NT2/D1 (cell line): ENCODE measurements at places on chromosomes 2 and 18.

GRCh38 chr2:105179469-105180372, 61.8 kb upstream of the GPR45 start:
- DNase-seq: peak; percentile 16

DNA sequence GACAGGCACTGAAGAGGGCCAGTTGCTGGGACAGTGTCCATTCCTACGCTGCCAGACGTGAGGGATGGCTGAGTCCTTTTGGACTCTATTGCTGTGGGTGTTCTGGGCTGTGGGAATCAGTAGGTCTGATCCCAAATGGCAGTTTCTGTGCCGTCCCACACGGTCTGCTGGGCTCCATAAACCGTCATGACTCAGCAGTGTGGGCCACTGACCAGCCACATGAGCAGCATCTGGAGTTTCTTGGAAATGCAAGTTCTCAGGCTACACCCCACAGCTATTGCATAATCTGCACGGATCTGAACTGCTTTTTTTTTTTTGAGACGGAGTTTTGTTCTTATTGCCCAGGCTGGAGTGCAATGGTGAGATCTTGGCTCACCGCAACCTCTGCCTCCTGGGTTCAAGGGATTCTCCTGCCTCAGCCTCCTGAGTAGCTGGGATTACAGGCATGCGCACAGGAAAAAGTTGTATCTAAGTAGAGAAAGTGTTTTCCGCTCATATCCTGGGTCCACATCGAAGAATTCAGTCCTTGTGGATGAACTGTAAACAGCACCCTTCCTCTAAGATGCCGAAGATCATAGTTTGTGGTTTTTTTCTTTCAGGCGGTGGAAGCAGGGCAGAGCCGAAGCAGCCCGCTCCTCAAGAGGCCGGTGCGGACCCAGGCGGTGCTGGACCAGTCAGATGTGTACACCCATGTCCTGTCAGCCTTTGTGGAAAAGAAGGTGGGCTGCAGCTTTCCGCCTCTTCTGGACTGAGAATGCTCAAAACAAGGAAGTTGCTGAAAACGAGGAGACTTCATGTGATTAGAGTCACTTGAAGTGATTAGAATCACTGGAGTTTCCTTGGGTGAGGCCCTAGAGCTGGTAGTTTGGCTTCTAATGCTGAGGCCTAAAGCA, 25.5 kb downstream of the RMC1 start:
- DNase-seq: no peak

GRCh38 chr2:241857572-241858121, 1.0 kb downstream of the PDCD1 start:
- DNase-seq: no peak

GRCh38 chr2:74010087-74010541, 25.4 kb downstream of the TET3 start:
- DNase-seq: no peak

- DNase-seq: no peak
These were observed 202.4 kb downstream of the ETAA1 start for GRCh38 chr2:67599561-67599960.

DNA sequence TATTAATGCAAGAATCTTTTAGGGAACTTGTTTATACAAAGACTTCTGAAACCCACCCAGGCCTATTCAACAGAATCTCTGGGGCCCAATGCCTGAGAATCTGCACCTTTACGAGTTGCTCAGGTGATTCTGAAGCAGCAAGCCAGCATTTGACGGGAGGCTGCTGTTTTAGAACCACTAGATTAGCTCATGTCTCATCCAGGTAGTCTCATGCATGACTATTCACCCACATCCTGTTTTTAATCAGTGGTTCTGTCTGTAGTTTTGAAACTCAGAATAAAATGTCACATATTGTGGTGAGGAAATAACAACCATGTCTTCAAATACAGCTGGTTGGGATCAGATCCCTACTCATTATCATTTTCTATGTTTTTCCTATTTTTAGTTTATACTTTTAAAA, 39.5 kb downstream of the CYTIP start:
- DNase-seq: no peak

- no peak for DNase-seq
These were observed 66.2 kb downstream of the SKA1 start for GRCh38 chr18:50441016-50441415.

- DNase-seq: no peak
These were observed 14.2 kb downstream of the GREB1 start for GRCh38 chr2:11547912-11548497.

- DNase-seq: no peak
These were observed 15.4 kb upstream of the IGFBP5 start for GRCh38 chr2:216710551-216711301.

GRCh38 chr18:33751613-33752221, 173.7 kb downstream of the ASXL3 start:
- no peak for DNase-seq

GRCh38 chr18:61651145-61651879, 241.5 kb downstream of the RNF152 start:
- DNase-seq: no peak

- no peak for DNase-seq
These were observed 136.6 kb downstream of the ZAP70 start for GRCh38 chr2:97849881-97850528.

DNA sequence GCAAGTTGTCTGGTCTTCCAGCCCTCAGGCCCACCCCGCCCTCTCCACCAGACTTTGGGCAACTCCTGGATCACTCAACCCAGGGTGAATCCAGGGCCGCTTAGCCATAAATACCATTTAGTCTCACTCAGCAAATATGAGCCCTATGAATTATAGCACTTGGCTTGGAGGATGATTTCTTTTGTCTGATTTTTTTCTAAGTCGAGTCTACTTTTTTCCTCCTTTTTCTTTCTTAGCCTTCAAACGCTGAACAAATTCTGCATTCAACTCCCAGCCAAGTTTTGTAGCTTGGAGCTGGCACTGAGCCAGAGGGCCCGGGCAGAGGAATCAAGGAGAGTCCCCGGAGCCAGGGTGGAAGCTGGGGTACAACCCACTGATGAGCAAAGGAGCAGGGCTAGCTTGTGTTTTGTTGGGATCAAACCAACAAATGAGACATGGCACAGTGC, 48.7 kb downstream of the SERTAD2 start:
- no peak for DNase-seq

DNA sequence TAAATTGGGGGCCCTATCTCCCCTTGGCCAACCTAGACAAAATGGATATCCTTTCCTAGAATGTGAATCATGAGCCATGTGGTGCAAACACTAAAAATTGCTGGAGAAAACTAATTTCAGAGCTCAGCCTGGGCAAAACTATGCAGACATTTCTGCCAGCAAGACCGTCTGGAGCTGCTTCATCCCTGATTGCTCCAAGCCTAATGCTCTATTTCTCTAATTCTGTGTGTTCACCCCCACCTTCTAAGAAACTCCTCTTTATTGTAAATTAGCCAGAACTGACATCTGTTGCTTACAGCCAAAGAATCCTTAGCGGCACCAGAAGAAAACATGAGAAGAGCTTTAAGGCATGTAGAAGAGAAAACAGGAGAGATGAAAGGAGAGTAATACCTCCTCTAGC, 337.7 kb upstream of the CHAC2 start:
- DNase-seq: no peak

DNA sequence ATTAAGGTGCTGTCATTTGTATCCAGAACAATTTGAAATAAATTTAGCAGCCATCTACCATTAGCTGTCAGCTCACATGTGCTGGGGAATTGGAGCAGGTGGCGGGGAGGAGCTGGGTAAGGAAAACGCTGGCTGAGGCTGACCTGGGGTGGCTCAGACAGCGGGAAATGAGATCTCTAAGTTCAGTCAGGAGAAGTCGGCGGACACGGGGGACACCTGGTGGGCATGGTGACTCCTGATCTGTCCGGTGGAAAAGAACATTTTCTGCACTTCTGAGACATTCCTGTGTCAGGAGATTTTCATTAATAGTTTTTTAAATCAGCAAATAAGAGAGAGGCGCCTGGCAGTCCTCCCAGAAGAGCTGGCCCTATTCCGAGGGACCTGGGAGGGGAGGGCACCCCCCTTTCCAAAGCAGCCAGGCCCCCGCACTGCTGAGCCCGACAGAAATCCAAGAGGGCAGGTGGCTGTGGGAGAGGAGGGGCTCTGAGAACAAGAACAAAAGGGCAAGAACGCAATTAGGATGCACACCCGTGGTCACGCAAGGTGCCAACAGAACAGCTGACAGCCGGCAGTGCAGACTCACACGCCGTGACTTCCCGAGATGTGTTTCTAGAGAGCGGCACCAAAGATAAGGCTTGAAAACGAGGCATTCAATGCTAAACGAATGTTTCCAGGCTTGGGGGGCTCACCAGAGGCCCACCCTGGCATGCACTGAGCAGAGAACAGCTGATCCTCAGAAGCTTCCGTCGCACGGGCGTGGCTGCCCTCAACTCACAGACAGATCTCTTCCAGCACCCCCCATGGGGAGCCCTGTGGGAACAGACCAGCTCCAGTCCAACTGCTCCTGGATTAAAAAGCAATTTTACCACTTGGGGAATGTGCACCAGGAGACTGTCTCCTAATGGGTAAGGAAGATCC, 26.4 kb downstream of the SLC66A2 start:
- no peak for DNase-seq

- DNase-seq: no peak
These were observed 431.4 kb upstream of the TNP1 start for GRCh38 chr2:217291259-217291658.

GRCh38 chr2:18498531-18498930, 61.9 kb downstream of the RDH14 start:
- no peak for DNase-seq

GRCh38 chr2:173252581-173252980, 102.1 kb upstream of the CDCA7 start:
- DNase-seq: no peak

DNA sequence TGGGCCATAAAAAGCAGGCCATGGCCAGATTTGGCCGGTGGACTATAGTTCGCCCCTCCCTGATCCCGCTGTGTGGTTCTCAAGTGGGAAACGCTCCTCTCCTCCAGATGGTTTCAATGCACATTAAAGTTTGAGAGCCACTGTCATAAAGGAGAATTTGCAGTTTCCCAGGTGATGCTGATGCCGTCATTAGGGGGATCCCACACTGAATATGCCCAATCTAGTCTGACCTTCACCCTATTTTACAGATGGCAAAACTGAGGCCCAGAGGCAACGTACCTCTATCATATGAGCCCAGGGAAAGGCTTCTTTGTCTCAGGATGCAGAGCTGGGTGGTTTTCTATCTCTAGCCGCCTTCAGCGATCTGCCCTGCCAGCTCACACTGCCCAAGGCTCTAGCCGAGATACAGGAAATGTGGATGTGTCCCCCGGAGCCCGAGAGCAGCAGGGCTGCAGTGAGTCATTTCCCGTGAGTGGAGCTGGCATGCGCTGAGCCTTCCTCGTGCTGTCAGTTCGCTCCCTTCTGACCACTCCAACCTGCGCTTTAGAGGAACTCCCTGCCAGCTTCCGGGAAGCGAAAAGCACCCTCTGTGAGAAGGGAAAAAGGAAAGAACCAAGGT, 116.2 kb downstream of the SMAD7 start:
- DNase-seq: no peak

GRCh38 chr18:66143029-66143428, 392.2 kb downstream of the CDH7 start:
- DNase-seq: no peak

DNA sequence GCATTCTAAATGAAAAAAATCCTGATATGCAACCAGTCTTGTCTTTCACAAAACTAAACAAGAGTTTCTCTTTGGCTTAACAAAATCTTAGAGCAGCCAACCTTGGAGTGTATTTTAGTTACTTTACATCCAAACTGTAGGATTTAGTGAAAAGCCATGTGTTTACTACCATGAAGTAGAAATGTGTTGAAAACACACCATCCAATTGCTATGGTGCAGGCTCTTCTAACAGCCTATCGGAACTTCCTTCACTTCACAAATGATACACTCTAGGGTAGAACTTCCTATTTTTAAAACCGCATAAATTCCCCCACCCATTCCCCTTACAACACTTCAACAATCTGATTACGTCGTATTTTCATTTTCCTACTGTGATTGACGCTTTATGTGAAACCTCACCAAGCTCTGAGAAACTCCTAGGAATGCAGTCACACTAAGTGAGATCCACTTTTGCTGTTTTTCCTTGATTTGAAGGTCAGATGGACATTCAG, 74.4 kb upstream of the MAP4K4 start:
- DNase-seq: no peak

DNA sequence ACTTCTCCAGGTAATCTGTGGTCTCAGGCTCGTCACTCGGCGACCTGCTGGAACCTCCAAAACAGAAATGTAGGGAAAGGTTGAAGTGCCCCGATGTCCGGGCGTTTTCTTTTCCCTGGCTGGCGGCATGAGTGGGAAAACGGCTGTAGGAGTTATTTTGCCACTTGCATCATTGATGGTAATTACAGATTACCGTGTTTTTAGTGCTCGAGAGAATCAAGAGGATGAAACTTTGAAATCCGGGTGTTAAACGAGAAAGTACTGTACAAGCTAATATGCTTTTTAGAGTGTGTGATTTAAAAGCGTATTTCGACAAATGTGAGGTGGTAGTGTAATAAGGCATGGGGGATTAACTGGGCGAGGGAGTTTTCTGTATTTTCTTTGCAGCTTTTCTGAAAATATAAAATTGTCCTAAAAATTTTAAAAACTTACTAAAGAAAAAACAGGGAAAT, 819 bp downstream of the GRHL1 start:
- DNase-seq: no peak

GRCh38 chr2:74764429-74765272, 69.3 kb upstream of the HK2 start:
- no peak for DNase-seq

GRCh38 chr2:235850771-235851551, 317.2 kb downstream of the GBX2 start:
- no peak for DNase-seq

- no peak for DNase-seq
These were observed 12.5 kb downstream of the BOK start for GRCh38 chr2:241570961-241571581.

DNA sequence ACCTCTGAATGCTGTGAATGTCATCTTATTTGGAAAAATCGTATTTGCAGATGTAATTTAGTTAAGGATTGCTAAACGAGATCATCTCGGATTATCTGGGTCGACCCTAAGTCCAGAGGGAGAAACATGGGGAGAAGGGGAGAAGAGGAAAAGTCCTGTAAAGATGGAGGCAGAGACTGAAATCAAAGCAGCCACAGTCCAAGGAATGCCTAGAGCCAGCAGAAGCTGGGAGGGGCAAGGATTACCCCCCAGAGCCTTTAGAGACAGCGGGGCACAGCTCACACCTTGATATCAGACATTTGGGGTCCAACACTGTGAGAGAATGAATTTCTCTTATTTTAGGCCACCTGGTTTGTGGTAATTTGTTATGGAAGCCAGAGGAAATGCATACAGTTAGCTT, 104.9 kb upstream of the YPEL5 start:
- no peak for DNase-seq
